ENCODE measurements at places on chromosomes 3 and 15.
A peak's percentile ranks its signal among the peaks of the same experiment; 100 is the strongest.

DNA sequence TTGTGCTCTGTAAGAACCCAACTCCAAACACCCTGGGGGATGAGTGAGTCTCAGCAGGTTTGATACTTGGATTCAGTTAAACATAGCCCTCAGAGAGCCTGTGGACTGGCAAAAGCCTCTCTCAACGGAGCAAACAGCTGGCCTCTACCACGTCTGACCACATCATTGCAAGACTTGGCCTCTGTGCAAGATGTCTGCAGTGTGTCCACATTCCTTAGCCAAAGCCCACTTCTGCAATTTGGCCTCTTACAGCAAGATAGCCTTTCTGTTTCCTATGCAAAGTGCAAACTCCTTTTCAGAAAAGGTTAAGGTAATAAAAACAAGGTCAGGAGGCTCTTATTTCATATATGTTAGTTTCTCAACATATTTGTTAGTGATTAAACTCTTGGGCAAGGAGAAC, 27.9 kb downstream of the FBN1 start:
- no peak for DNase-seq

DNA sequence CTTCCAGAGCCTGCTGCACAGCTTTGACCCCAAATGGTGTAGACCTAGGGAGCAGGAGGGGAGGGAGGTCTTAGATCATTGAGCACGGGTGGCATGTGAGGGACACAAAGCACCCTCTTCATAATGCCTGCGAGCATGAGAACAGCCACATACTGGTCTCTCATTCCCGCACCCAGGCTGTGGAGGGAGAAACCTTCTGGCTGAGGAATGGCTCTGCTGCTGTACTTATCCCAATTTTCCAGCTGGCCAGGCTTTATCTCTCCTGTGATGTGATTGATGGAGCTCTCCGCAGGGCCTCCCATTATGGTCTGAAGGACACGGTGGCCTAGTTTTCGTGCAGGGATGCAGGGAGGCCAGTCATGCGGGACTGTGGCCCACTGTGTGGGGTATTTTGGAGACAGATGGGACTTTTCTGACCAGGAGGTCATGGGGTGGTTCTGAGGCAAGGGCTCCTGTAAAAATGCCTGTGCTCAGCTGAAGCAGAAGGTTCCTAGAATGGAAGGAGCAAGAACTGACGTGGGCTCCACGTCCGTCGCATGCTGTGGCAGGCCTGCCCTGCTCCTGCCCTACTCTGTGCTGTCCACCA, 251.5 kb downstream of the PLCL2 start:
- DNase-seq: no peak

- DNase-seq: no peak
These were observed 91.4 kb upstream of the LRIG1 start for GRCh38 chr3:66592016-66592761.

GRCh38 chr3:53161820-53162671, 1.0 kb downstream of the PRKCD start:
- peak; percentile 63 for DNase-seq

GRCh38 chr3:116863822-116864589, 154.4 kb downstream of the TUSC7 start:
- no peak for DNase-seq

DNA sequence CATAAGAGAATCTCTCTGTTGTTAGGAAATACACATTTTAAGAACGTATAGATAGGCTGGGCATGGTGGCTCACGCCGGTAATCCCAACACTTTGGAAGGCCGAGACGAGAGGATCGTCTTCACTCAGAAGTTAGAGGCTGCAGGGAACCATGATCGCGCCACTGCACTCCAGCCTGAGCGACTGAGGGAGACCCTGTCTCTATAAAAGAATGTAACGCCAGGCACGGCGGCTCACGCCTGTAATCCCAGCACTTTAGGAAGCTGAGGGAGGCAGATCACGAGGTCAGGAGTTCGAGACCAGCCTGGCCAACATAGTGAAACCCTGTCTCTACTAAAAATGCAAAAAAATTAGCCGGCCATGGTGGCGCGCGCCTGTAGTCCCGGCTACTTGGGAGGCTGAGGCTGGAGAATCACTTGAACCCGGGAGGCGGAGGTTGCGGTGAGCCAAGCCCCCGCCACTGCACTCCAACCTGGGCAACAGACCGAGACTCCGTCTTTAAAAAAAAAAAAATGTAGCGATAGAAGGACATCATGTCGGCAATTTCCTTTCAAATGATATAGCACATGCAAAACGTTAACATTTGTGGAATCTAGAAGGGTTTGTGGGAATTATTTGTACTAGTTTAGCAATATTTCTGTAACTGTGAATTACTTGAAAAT, 730 bp upstream of the RPL14 start:
- DNase-seq: peak; percentile 18

DNA sequence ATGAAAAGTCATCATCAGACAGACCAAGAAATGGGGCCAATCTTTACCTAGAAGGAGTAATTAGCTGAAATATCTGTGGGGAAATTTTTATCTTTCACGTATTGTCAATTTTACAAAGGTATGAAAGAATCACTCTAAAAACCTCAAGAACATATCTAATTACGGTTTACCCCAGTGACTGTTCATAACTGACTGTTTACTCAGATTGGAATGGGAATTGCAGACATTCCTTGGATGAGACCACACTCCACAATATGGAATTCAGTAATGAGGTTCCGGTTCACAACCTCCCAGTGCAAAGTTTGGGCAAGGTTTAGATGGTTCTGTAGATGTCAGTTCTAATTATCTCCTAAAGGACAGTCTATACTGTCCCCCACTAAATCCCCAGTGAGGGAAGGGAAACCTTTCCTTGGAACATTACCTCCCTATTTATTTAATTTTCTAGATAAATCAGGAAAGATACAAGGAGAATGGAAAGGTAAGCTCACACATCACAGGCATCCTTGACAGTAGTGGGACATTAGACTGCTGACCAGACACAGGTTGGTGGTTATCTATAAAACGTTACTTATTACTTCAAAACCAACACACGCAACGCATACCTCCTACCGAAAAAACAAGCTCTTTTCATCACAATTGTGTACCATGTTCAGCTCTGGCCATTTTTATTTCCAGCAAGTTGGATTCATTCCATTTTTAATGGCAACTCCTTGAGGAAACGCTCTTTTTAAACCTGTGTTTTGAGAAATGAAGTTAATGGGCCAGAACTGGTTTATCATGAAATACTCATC, 129.9 kb downstream of the RORA start:
- no peak for DNase-seq

DNA sequence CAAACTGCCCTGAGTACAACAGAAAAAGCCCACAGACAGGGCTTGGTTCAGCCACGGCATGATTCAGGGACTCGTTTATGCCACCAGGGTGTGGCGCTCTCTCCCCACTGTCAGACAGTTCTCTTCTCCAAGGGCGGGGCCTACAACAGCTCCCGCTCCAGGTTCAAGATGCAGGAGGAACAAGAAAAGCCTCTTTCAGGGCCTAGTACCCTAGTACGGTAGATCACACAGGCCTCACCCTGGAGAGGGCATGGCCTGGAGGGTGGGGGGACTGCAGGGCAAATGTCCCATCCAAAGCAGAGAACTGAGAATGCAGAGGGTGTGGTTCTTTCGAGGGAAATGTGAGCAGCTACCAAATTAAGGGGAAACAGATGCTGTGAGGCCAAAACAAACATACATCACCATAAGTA, 12.0 kb downstream of the MESD start:
- DNase-seq: peak; percentile 62

DNA sequence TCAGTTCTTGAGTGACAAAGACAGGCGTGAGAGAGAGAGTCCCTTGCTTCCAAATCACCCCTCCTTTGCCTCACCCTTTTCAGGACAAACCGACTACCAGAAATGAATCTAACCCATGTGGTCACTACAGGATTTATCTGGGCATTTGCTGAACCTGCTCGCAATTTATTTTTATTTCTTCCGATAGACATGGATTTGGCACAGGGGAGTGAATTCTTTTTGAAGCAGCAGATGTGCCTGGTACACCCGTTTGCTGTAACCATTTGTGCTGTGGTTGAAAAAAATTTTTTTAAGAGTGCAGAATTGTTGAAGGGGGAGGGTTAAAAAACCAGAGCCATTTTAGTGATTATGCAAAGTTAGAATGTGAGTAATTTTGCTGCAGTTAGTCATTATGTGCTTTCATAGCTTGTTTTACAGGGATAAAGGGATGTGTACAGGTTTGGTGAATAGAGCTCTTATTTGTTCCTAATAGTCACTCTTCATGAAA, 442.0 kb downstream of the LPP start:
- DNase-seq: no peak

DNA sequence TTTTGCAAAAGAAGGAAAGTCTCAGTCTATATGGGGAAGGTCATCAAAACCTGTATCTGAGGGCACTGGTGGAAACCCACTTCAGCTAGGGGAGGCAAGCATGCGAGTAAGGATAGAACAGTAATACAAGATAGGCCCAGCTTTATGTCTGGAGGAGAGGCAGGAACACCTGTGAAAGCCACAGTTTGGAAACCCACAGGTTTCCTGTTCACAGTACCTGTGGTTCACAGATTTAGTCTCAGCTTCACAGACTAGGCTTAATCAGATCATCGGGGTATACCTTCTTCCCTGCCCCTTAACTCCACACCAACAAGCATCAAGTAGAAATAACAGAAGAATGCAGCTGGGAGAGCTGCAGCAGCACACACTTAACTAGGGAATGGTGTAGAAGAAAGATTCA, 36.2 kb downstream of the C2CD4B start:
- DNase-seq: no peak

DNA sequence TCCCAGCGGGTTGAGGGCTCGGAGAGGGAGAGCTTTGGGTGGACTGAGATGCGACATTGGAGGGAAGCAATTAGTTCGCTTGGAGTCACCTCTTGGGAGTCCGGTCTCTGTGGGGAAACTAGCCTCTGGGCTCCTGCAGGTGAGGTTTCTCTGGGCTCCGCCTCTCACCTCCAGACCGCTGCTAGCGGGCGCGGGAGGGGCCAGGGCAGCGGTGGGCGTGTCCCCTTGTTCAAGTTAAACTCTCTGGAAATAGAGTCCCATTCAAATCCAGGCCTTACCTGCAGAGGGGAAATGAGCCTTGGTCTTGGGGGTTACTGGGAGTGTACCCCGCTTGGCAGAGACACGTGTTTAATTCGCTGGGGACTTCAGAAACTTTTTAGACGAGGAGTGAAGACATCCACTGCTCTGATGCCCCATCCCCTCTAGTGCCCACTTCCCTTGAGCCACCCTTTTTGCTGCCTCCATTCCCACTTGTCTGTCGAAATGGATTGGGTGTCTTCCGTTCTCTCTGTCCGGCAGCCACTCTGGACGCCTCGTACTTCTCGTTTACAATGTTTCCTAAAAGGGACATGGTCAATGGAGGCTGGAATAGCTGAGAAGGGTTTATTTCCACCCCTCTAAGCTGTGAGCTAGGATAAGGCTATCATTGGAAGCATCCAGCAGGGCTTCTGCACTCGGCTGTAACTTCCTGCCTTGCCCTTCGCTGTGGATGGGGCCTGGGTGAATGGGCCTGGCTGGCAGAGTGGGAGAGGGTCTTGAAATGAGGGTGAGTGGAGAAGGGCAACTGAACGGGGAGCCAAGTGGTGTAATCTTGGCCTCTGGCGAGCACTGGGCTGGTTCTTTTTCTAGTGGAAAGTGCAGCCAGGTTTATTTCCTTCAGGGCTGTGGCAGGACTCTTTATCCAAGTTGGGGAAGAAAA, 1.1 kb downstream of the MITF start:
- DNase-seq: peak; percentile 2

DNA sequence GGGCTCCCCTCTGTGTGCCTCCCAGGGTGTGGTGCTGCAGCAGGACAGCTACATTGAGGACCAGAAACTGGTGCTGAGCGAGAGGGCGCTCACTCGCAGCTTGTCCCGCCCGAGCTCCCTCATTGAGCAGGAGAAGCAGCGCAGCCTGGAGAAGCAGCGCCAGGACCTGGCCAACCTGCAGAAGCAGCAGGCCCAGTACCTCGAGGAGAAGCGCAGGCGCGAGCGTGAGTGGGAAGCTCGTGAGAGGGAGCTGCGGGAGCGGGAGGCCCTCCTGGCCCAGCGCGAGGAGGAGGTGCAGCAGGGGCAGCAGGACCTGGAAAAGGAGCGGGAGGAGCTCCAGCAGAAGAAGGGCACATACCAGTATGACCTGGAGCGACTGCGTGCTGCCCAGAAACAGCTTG, 53.7 kb downstream of the KLHL25 start:
- DNase-seq: no peak

GRCh38 chr3:170777564-170777926, 92.5 kb downstream of the RPL22L1 start:
- no peak for DNase-seq
